MCF 10A (cell line): ENCODE measurements at places on chromosomes 11 and 22. TPM values are rescaled to one million over a fixed set of nuclear protein-coding genes. Genes with fewer than 3 reads are reported as not detected.

The PIK3IP1 gene
- 0.25 and 0.93 TPM in 2 replicates for total RNA-seq

The DEFB131B gene
- not detected in 2 replicates for total RNA-seq

The CYTH4 gene
- 0.22 TPM in 1 of 2 replicates, not detected in the other for total RNA-seq

The CBLIF gene
- total RNA-seq = not detected in 2 replicates

The GP1BB gene
- total RNA-seq = 0.37 and 0.83 TPM in 2 replicates

The DGCR6 gene
- 1.6 and 1.7 TPM in 2 replicates for total RNA-seq

GRCh38 chr11:84396521-84396920 lies 1110.4 kb upstream of the CCDC90B start:
- peaks cover 2% of the 10 kb centered on the region for H3K27me3 ChIP-seq
- no peak overlapping the region for H3K27ac ChIP-seq
- no peaks in the 10 kb centered on the region for H3K4me1 ChIP-seq
- DNase-seq = no peak
- no peak overlapping the region for H3K4me3 ChIP-seq

- H3K4me1 ChIP-seq = no peaks in the 10 kb centered on the region
- H3K27me3 ChIP-seq = no peaks in the 10 kb centered on the region
- H3K27ac ChIP-seq = no peak overlapping the region
- no peak overlapping the region for H3K4me3 ChIP-seq
- no peak for DNase-seq
Observed at GRCh38 chr22:42347281-42347824, 76.9 kb upstream of the TCF20 start.

DNA sequence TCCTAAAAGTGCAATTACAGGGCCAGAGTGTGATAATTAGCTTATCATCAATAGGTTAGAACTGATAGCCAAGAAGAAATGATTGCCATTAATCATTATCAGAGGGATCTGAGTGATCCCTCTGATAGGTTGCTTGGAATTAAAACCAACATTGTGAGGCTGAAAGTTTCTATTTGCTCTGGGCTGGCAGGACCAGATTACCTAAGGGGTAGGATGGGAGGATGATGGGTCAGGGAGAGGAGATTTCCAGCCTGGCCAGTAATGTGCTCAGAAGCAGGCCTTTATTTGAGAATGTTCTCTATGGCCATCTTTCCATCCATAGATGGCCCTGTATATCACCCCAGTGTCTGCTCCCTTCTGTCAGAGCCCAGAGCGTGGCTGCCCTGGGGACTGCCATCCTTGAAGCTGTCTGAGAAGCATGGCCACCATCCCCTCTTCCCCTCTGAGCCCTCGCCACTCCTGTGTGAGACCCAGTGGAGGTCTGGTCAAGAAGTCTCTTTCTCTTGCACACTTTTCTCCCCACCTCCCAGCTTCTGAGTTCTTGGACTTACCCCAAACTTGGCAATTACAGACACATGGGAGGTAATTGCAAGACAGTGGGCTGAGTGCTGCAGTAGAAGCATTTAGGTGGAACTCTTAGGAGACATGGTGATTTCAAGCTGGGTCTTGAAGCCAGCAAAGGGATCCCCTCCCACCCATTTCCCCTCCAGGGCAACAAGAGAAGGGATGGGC lies 11.7 kb downstream of the PARVA start:
- no peaks in the 10 kb centered on the region for H3K27me3 ChIP-seq
- peaks cover 16% of the 10 kb centered on the region for H3K4me1 ChIP-seq
- no peak overlapping the region for H3K27ac ChIP-seq
- peaks cover 6% of the 10 kb centered on the region for H3K36me3 ChIP-seq
- H3K4me3 ChIP-seq = no peak overlapping the region

DNA sequence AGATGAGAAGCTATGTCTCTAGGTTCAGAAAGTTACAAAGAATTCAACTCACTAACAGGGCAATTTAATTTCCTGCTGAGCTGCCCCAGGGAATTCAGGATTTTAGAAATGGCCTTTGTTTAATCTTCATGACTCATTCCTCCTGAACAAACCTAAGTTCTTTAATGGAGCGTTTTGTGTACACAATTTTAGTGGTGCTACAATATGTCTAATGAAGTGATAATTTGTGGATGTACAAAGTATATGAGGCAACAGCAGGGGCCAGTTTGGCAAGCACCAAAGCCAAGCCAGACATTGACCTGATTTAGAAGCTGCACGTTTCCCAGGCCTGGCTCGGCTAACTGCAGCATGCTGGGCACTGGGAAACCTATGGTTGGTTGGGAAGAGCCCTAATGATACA lies 34.4 kb upstream of the HEPHL1 start:
- peaks cover 7% of the 10 kb centered on the region for H3K36me3 ChIP-seq
- no peak overlapping the region for H3K27ac ChIP-seq
- H3K4me3 ChIP-seq = no peak overlapping the region
- H3K4me1 ChIP-seq = peaks cover 18% of the 10 kb centered on the region

- H3K27ac ChIP-seq = no peak overlapping the region
- H3K4me1 ChIP-seq = no peaks in the 10 kb centered on the region
- H3K27me3 ChIP-seq = peaks cover 100% of the 10 kb centered on the region
- H3K4me3 ChIP-seq = no peak overlapping the region
Observed at GRCh38 chr11:20260307-20260706, 100.0 kb upstream of the DBX1 start.

GRCh38 chr11:133570376-133570775 lies 38.1 kb upstream of the OPCML start:
- H3K27me3 ChIP-seq = no peaks in the 10 kb centered on the region
- no peaks in the 10 kb centered on the region for H3K36me3 ChIP-seq
- H3K4me1 ChIP-seq = peaks cover 7% of the 10 kb centered on the region

- no peak overlapping the region for H3K4me3 ChIP-seq
- H3K27me3 ChIP-seq = peaks cover 72% of the 10 kb centered on the region
- DNase-seq = no peak
- H3K4me1 ChIP-seq = peaks cover 14% of the 10 kb centered on the region
- no peaks in the 10 kb centered on the region for H3K36me3 ChIP-seq
Observed at GRCh38 chr22:44182588-44183286, 2.0 kb downstream of the PARVG start.

- no peak overlapping the region for H3K27ac ChIP-seq
- H3K36me3 ChIP-seq = no peaks in the 10 kb centered on the region
- H3K27me3 ChIP-seq = peaks cover 21% of the 10 kb centered on the region
Observed at GRCh38 chr11:85137597-85137996, 489.5 kb downstream of the DLG2 start.
